ENCODE measurements at places on chromosomes 7 and 10.
A peak's percentile ranks its signal among the peaks of the same experiment; 100 is the strongest.

DNA sequence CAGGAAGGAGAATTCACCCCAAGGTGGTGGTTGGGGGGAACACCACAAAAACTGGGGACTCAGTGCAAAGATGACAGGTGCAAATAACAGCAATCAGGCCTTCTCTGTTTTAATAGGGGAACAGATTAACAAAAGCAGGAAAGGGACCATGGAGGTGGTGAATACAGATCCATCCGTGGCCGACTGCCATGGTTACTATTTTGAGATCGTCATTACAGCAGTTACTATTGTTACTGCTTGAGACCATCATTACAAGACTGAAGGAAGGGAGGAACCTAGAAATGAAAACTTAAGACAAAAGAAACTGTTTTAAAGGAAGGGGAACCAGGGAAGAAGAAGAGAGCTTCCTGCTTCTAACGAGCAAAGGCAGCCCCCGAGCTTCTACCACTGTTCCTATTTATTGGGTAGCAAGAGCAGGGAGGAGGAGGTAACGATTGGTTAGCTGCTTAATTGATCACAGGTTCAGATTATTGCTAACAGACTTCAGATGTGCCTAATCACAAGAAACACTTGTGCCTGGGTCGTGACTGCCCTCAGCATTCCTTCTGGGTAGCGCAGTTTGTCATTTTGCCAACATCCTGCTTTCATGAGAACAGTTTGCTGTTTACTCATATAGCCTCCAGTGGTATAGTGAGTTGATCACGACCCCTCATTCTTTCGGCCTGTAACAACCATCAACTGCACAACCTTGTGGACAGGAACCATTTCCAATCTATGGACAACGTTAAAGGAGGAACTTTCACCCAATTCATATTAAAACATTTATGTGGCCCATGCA is 216.3 kb downstream of the CHCHD3 start:
- no peak for DNase-seq

DNA sequence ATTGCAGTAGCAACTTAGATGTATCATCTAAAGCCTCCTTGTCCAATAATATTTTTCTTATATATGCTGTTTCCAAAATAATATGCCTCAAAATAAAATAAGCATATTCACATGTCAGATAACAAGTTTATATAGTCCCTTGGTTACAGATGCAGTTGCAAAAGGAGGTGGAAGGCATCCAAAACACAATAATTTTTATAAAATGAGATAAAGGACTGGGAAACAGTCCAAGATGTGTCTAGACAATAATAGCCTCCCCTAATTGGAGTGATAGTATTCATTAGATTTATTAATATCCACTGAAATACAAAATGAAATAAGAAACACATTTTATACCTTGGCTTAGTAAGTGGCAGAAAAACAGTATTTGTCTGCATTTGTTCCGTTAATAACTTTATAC is 30.3 kb downstream of the BCAP29 start:
- no peak for DNase-seq

DNA sequence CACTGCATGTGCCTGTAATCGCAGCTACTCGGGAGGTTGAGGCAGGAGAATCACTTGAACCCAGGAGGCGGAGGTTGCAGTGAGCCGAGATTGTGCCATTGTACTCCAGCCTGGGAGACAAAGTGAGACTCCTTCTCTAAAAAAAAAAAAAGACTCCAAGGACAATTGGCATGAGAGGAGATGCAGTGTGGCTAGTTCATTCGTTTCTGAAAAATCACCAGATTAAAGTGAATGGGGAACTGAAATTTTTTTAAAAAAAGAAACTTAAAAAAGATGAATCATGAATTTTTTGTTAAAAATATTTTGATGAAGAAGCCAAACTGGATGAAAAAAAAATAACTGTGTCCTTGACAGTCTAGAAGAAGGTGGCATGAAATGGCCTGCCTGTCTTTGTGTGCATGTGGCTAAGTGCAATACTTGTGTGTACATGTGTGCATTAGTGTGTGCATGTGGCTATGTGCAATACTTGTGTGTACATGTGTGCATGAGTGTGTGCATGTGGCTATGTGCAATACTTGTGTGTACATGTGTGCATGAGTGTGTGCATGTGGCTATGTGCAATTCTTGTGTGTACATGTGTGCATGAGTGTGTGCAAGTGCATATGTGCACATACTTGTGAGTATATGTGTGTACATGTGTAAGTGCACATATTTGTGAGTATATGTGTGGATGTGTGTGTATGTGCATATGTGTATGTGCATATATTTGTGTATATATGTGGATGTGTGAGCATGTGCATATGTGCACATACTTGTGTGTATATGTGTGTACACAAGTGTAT is 391.7 kb upstream of the KLF6 start:
- DNase-seq = no peak

DNA sequence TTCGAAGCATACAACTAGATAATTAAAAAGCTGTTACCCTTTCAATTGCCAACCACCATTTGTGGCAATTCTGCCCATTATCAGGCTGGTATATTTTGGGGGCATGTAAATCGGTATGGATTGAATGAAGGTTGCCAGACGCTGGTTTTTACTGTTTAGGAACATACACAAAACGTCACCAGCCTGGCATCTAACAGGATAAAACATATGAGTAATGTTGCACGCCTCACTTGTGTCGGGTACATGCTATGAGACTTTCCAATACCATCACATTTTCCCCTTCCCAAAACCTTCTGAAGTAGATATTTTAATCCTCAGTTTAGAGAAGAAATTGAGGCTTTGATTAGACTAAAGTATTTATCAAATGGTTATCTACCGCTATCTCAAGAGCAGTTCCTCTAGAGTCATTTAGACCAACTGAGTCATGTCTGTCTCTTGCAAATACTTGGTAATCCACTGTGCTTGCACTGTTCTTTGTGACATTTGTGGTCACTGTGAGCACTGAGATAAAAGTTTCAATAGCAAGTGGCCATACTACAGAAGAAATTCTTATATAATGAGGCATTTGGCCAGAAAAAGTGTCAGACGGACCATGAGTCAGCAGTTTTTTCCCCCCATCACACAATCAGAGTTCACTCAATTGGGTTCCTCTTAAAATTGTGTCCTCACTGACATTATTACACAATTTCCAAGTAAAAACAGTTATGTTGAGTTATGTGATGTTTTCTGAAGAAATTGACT is 498.7 kb downstream of the NXPH1 start:
- DNase-seq = no peak

DNA sequence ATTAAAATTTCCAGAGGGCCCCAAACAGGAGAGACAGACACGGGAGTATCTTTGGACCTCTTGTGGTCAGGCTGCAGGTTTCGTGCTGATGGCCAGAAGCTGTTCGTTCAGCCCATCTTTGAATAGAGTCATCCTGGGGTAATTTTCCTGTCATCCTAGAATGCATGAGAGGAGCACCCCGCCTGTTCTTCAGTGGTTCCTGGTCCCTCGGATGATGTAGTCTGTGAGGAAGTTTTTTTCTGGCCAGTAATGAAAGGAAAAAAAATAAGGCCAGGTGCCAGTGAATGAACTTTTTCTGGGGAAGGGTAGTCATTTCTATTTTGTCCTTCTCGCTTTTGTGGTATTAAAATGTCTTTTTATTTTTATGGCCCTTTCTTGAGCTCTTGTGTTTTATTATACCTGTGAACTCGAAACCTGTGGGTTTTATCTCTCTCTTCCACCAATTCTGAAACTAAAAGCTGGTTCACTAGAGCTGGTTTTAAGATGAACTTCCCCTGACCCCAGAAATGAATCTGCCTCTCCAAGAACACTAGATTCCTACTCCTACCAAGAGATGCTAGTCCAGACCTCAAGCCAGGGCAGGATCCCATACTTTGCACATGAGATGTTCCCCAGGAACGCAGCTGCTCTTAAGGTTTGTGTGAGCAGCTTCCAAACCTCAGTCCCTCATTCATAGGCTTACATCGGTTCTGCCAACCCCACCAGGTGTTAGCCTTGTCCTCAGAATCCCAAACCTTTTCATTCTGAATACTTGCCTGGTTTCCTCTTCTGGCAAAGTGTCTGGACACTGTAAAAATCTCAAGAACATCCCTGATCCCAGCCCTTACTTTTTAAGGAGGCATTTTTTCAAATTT is 15.4 kb upstream of the MEST start:
- no peak for DNase-seq

DNA sequence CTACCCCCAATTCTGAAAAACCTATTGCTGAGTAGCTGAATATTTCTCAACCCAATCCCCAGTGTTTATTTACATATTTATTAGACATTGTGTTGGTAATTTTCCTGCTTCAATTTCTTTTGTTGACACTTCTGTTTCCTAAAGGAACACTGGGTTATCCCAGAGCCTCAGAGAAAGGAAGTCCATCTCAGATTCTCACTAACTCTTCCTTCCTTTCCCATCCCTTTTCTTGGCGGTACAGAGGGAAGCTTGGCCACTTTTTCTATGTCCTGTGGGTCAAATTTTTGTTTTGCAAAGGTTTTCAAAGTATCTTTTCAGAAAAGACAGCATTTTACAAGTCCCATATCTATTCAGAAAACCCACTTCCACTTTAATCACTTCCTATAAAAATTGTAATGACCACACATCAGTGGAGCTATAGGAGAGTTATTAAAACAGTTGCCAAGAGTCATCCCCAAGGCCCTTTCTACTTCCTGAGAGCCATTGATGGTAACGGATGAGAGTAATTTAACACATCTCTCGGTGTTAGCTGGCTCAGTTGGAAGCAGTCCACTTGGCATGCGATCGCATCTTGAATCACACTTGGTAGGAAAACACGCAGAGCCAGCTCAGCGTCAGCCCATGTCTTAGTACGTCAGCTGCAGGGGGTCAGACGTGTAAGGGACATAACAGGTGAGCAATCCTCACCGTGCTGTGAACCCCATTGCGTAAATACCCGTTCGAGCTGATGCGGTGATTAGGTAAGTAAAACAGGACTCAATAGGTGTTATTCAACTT is 231.1 kb upstream of the ADARB2 start:
- DNase-seq = no peak

DNA sequence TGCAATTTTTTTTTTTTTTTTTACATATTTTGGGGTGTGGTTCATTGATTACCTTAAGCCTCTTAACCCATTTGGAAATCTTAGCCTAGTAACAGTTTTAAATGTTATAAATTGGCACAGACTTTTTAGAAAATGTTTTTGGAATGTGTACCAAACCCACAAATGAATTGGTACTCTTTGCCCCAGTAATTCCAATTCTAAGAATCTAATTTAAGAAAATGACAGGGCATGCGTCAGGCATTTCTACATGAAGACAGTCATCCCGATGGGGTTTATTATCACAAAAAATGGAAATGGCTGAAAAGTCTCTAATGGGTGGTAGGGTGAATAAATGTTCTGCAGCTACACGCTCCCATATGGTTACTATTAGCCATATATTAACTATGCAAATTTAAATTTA is 54.9 kb downstream of the ITIH5 start:
- DNase-seq = no peak

- DNase-seq = no peak
Observed at GRCh38 chr7:78326876-78327275, 528.3 kb downstream of the PHTF2 start.

DNA sequence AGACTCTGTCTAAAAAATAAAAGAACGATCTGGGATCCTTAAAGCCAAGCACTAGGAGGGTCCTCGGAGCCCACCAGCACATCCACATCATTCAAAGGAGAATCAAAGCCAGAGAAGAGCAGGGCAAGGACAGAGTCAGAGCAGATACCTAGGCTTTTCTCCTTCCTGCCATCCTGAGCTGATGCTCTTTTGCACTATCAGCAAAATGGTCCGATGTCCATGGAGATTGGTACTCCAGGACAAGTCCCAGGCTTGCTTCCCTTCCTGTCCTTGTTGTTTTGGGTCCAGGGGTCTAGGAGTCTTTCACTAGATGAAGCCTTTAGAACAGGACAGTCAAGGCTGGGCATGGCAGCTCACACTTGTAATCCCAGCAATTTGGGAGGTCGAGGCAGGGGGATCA is 58.0 kb upstream of the ELN start:
- DNase-seq = no peak

GRCh38 chr10:91077549-91078071 is 142.9 kb upstream of the PCGF5 start:
- DNase-seq = peak; percentile 74

DNA sequence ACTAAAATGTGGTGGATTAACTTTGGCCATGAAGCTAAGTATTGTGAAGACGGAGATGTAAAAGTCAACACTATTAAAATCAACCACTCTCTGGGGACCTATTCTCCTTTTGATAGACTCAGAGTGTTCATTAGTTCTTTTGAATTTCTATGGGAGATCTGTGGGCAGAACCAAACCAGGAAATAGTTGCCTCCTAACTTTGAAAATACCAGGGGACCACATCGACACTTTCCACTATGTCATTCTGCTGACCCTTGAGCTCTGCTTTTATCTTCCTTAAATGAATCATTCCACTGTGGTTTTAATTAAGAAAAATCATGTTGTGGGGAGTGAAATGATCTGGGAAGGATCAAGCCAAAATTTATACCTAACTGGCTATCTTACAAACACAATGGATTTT is 960.5 kb downstream of the GATA3 start:
- DNase-seq = no peak

GRCh38 chr7:120966961-120967360 is 16.4 kb downstream of the ING3 start:
- DNase-seq = no peak

GRCh38 chr10:12717981-12718707 is 283.4 kb downstream of the CCDC3 start:
- DNase-seq = no peak

DNA sequence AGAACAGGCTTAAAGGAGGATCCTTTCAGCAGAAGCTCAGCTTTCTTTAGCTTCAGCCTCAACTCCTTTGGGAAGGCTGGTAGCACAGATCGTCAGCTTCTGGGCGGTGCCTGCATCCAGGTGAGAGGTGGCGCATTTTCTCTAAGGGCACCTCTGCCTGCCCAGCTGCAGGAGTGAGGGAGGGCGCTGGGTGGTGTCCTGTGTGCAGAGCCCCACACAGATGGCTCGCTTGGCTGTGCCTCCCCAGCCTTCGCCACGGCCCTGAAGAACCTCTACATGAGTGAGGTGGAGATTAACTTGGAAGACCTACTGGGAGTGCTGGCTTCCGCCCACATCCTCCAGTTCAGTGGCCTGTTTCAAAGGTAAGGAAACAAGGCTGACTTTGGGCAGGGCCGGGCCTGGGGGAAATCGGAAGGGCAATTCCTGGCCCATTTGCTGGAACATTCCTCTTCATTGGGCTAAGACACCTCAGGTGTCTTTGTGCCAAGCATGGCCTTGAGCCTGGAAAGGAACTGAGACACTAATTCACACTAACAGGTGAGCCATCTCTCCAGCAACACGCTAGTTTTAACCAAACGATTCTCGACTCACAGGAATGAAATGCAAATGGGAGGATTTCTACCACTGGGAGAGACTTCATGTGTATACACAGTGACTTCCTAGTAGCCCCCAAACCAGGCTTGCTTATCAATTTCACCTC is 19.9 kb downstream of the BTBD16 start:
- DNase-seq = no peak
